ENCODE measurements at places on chromosomes 2 and 18.

GRCh38 chr2:62152000-62152399 is 43.9 kb upstream of the B3GNT2 start:
- DNase-seq: no peak

GRCh38 chr2:239621611-239622010 is 220.8 kb upstream of the HDAC4 start:
- no peak for DNase-seq

GRCh38 chr2:102065675-102066252 is 74.0 kb downstream of the IL1R2 start:
- DNase-seq: no peak

DNA sequence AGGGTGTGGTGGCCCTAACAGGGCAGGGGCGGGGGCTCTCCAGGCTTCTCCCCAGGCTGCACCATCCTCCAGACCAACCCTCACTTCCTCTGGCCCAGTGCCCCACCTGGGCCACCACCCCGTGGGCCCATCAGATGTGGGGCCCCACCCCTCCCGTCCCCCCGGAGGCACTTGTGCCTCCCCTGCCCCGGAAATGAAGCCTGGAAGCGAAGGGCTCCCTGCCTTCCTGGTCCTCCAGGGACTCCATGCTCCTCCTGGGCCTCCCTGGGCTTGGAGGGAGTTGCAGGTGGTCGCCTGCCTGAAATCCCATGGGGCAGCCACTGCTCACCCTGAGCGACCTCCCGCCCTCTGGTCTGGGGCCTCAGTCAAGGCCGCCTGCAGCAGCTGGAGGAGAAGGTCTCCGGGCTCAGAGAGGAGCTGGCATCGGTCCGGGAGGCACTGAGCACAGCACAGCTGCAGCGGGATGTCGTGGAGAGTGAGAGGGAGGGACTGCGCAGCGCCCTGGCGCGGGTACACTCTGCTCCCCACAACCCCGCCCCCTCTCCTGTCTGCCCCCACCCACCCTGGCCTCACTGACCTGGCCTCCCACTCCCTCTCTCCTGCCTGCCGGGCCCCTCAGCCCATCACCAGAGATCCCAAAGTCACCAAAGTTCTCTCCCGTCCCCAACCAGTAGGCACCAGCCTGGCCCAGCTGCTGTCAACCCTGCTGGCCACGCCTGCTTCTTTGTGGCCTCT is 28.0 kb downstream of the CROCC2 start:
- DNase-seq: no peak

GRCh38 chr2:26011990-26012856 is 21.7 kb upstream of the RAB10 start:
- DNase-seq: peak; percentile 61

GRCh38 chr18:1438967-1439366 is 534.3 kb downstream of the ADCYAP1 start:
- no peak for DNase-seq

DNA sequence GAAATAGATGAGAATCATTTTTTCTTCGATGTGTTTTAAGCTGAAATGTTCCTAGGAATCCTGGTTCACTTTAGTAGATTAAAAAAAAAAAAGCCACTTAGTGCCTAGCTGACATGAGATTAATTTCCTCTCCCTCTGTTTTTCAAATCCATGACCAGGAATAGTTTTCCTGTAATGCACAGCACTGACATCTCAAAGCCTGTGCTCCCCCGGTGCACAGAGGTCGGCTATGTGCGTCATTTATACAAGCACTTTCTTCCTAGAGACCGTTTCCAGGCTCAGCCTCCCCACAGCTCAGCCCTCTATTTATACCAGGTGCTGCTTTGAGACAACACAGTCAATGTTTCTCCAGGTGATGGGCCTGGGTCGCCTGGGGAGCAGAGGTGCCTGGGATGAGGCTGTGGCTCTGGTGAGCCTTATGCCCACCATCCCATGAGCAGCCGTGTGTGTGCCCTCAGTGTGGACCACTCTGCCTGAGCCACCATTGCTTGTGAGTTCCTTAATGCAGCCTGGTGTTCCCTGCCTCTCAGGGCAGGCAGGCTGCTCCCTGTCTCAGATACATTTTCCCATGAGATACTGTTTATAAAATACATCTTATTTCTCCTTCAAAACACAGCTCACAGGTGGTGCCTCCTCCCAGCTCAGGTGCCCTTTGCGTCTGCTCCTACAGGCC is 515.7 kb upstream of the HS6ST1 start:
- DNase-seq: peak; percentile 64

GRCh38 chr2:162711832-162712540 is 126.6 kb downstream of the KCNH7 start:
- DNase-seq: peak; percentile 22

- DNase-seq: no peak
Measured at GRCh38 chr2:39431592-39432316, 5.3 kb downstream of the MAP4K3 start.

- no peak for DNase-seq
Measured at GRCh38 chr2:222521099-222521498, 96.8 kb downstream of the SGPP2 start.

- no peak for DNase-seq
Measured at GRCh38 chr2:193461431-193461934, 1266.8 kb upstream of the TMEFF2 start.

DNA sequence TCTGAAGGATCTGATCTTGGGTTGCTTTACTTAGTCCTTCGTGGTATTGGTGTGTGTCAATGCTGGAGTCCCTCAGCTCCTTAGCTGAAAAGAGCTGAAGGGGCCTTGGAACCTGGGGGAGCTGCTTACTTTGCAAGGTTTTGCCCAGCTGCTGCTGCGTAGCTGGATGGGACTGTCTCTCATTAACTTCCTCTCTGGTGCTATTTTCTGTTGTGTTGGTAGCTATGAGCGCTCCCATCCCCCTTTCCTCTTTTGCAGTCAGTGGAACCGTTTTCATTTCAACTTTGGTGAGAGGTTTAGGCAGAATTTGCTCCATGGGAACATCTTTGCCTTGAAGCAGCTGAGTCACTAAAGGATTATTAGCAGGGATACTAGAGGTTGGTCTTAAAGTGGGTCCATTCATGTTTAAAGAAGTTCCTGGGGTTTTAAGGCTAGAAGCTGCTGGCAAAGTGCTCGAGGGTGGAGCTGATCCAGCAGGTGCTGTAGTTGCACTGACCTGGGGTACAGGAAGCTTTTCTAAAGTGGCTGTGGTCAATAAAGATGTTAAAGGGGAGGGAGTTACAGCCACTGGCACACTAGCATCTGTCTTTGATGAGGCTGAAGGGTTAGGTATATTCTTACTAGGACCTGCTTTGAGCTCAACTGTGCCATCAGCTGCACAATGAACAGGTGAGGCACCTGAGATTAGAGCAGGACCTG is 69.9 kb upstream of the DTNB start:
- no peak for DNase-seq

- no peak for DNase-seq
Measured at GRCh38 chr2:189515264-189515663, 65.3 kb downstream of the SLC40A1 start.

DNA sequence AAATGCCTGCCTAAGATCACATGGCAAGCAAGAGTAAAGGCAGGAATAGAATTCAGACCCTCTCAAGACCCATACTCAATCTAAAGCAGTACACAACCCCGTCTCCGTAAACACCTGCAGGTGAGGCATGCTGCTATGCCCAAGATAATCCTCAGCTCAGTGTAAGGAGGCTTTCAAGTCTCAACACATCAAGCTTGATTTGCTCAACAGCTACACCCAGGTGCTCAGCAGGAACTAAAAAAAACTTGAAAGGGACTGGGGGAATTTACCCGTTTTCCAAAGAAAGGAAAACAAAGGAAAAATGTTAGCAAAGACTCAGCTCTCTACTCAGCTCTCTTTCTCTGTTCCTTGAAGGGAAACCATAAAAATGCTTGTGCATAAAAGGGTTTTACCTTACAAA is 301.8 kb downstream of the C1D start:
- no peak for DNase-seq

Data from NCI-H146 (cell line).